ENCODE measurements at places on chromosomes 4 and X.

- no peak for DNase-seq
These were observed 150.0 kb downstream of the PRKX start for GRCh38 chrX:3563451-3563850.

DNA sequence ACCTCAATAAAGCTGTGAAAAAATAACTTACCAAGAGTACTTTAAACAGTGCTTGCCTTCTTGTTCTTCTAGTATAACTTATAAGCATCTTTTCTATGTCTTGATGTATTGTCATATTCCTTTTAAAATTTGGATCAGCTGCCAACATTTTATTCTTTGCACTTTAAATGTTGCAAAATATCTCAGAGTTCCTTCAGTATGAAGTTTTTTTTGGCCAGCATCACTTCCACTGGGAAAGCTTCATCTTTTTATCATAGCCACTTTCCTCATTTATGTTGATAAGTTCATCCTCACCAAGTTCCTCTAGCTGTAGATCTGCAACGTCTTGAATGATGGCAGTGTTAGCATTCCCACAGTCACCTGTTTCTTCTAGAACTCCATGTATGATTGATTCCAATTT is 24.2 kb downstream of the CXorf58 start:
- DNase-seq, result no peak

DNA sequence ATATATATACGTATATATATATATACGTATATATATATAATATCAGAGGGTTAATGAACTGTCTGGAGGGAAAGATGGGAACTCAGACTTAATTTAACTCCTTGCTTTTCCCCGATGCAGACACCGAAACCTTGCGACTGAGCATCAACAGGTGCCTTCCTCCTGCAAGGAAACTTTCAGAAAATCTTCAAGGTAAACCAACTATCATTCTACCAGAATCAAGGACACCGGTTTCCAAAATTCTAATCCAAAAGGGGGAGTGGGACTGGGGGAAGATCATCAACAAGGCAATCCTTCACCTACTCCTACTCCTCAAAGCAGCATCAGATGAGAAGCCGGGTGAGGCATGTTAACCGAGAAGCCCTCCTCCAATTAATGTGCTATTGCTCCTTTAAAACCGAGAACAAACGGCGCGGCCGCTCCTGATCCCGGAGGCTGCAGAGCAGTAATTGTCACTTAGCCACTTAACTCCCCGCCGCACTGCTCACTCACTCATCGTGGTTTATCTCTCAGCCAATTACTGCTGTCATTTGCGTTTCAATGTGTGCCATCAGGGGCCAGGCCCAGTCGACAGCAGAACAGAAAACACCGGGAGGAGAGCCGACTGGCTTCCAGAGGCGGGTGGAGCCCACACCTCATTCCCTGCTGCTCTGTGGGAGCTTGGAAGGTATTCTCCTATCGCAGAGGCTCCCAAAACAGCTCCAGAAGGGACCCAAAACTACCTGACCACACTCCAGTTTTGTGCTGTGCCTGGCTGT is 61.7 kb downstream of the MAML3 start:
- no peak for DNase-seq

- DNase-seq, result no peak
These were observed 10.1 kb downstream of the ELF4 start for GRCh38 chrX:130100180-130100579.

DNA sequence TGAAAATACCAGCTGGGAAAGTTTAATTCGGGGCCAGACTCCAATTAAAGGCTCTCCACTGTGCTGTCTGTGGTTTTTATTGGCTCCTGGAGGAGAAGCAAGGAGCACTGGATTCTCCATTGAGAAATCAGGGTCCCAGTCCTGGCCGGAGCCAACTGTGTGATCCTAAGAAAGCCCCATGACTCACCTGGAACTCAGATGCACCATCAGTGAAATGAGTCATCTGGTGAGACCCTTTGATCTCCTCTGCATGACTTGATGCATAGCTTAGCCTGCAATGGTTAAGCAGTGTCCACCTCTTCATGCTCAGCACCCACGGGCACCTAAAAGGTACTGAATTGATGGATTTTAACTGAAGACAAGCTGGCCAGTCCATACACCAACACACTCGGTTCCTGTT is 119.2 kb upstream of the VCX3B start:
- DNase-seq, result no peak

- peak; percentile 2 for DNase-seq
These were observed 383 bp downstream of the PCYT1B start for GRCh38 chrX:24646745-24647182.

DNA sequence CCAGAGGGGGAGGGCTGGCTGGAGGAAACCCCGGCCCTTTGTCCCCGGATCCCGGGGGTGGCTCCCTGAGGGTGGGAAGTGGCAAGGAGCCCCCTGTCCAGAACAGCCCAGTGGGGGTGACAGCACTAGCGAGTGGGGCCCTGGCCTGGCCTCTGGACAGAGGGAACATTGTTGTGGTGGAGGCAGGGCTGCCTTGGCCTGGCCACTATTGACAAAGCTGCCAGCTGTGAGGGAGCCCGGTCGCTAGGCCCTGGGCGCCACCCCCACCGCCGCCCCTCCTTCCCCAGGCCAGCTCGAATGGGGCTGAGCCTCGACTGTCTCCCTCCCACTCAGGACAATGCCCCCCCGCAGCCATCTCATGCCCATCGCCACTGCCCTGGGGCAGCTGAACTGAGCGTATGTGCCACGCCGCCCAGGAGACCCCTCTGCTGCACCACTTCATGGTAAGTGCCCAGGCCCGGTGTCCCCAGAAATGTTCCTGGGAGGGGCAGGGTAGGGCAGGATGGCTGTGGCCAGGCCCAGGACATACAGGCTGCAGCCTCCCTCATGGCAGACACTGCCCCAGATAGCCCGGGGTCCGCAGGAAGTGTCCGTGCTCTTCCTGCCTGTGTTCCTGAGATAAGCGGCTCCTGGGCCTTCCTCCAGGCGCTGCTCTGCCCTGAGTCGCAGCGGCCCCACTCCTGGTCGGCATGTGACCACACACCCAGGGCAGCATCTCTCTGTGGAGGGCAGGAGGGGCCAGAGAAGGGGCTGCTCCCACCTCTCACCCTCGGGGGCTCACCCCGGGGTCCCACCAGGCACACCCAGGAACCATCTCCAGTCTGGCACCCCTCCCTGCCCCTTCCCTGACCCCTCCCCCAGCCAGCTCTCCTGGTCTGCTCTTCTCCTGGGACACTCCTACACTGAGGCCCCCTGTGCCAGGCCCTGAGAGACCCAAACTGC is 1.4 kb downstream of the PLXNB3 start:
- DNase-seq, result no peak
